ENCODE measurements at places on chromosomes 11 and 22.

- DNase-seq = peak; percentile 29
Measured at GRCh38 chr11:113286509-113287497, 27.6 kb upstream of the TTC12 start.

GRCh38 chr11:73647459-73648100, 1.2 kb downstream of the PLEKHB1 start:
- peak; percentile 95 for DNase-seq

- DNase-seq = no peak
Measured at GRCh38 chr22:43159484-43160178, 8.3 kb downstream of the TSPO start.

GRCh38 chr22:23673826-23674690, 16.8 kb upstream of the RGL4 start:
- no peak for DNase-seq

- DNase-seq = no peak
Measured at GRCh38 chr11:75667255-75667830, 1.5 kb downstream of the MAP6 start.

- DNase-seq = no peak
Measured at GRCh38 chr11:133058501-133058900, 473.8 kb downstream of the OPCML start.

- no peak for DNase-seq
Measured at GRCh38 chr11:74010306-74011300, 1.7 kb upstream of the UCP3 start.
